GM23338 (cell line): ENCODE measurements at places on chromosomes 13 and 19. TPM values are rescaled to one million over a fixed set of nuclear protein-coding genes. Genes with fewer than 3 reads are reported as not detected.

DNA sequence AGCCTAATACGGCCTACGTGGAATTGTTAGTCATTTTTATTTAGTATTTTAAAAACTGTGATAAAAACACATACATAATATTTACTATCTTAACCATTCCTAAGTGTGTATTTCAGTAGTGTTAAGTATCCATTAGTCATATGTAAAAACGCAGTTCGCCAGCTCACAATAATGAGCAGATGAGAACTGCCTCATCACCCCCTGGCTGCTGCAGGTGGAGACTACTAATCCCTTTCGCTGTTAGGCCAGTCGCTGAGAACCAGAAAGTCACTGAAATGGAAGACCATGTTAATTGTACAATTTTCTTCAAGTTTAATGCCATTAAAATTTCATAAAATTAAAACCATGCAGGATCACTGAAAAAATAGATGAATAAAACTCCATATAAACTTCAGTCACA, 1.6 kb downstream of the ESD start:
- peak; percentile 19 for DNase-seq

DNA sequence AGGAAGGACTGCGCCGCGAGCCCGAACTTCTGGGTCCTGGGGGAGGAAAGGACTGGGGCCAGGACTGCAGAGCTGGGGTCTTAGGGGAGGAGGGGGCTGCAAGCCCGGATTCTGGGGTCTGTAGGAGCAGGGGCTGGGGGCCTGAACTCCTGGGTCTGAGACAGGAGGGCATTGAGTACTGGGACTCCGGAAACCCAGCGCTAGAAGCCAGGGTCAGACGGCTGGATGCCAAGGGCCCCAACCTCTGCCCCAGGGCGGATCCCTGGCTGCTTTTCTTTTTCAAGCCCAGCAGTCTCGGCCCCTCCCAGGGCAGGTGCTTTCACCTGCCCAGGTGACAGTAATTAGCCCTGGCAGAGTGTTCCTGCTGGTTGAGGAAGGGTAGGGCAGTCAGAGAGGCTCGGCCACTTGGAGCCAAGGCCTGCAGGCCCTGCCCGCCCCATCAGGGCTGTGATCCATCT, 2.3 kb downstream of the MYH14 start:
- peak; percentile 72 for DNase-seq

- DNase-seq, result no peak
These were observed 6.5 kb downstream of the ARHGEF18 start for GRCh38 chr19:7355151-7355820.

Gene IPO5
- 107 and 124 TPM in 2 replicates for polyA plus RNA-seq
